Thyroid gland (tissue), 4 donors: ENCODE measurements at places on chromosomes 4 and X. TPM values are rescaled to one million over a fixed set of nuclear protein-coding genes. Genes with fewer than 3 reads are reported as not detected.
A peak's percentile ranks its signal among the peaks of the same experiment; 100 is the strongest.

The RASL11B gene
- total RNA-seq = 3.6 TPM

The JAKMIP1 gene
- 1.9 TPM for total RNA-seq

The SULT1E1 gene
- total RNA-seq = not detected

The HDAC8 gene
- 46.5 TPM for total RNA-seq

The PHF8 gene
- 30.4 TPM for total RNA-seq

The MEPE gene
- total RNA-seq = not detected

The REST gene
- 46.0 TPM for total RNA-seq

The FRAS1 gene
- total RNA-seq = 25.4 TPM

GRCh38 chr4:83109480-83110222, 4.9 kb downstream of the PLAC8 start:
- H3K4me3 ChIP-seq = peak overlapping the region; percentile 47
- H3K27ac ChIP-seq = peak overlapping the region; percentile 50
- peaks cover 3% of the 10 kb centered on the region for H3K4me1 ChIP-seq
- no peaks in the 10 kb centered on the region for H3K27me3 ChIP-seq
- no peaks in the 10 kb centered on the region for H3K36me3 ChIP-seq
- DNase-seq = peak; percentile 53

DNA sequence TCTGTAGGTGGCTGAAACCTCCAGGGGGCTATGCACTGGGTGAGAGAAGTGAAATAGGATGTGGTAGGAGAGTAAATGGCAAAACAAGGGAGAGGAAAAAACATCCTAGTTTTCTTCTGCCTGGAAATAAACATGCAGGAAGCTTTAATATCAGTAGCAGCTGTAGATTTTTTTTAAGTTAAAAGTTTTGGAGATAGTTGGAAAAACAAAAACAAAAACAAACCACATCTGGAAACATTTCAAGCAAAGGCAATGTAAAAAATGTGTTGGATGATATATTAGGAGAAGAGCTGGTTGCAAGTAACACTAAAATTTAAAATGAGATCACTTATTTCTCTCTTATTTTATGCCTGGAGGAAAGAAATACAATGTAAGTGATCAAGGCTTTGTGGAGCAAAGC, 388.0 kb downstream of the SPRY1 start:
- no peak overlapping the region for H3K27ac ChIP-seq
- no peaks in the 10 kb centered on the region for H3K27me3 ChIP-seq
- no peak overlapping the region for H3K4me3 ChIP-seq
- H3K4me1 ChIP-seq = peaks cover 4% of the 10 kb centered on the region

DNA sequence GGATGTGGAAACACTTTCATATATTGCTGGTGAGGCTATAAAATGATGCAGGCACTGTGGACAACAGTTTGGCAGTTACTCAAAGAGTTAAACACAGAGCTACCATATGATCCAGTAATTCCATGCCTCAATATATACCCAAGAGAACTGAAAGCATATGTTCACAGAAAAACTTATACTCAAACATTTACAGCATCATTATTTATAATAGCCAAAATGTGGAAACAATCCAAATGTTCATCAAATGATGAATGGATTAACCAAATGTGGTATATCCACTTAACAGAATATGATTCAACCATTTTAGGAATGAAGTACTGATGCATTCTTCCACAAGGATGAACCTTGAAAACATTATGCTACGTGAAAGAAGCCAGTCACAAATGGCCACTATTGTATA, 603.8 kb downstream of the IQCM start:
- H3K4me1 ChIP-seq = no peaks in the 10 kb centered on the region
- DNase-seq = no peak
- H3K36me3 ChIP-seq = no peaks in the 10 kb centered on the region
- no peak overlapping the region for H3K27ac ChIP-seq
- H3K4me3 ChIP-seq = no peak overlapping the region

GRCh38 chr4:7110546-7110945, 42.7 kb upstream of the GRPEL1 start:
- no peaks in the 10 kb centered on the region for H3K27me3 ChIP-seq
- DNase-seq = no peak
- peaks cover 4% of the 10 kb centered on the region for H3K4me1 ChIP-seq
- no peak overlapping the region for H3K27ac ChIP-seq

GRCh38 chr4:119626420-119626819, 2.2 kb downstream of the PDE5A start:
- H3K36me3 ChIP-seq = no peaks in the 10 kb centered on the region
- no peak overlapping the region for H3K4me3 ChIP-seq
- no peaks in the 10 kb centered on the region for H3K4me1 ChIP-seq
- DNase-seq = no peak
- H3K27ac ChIP-seq = peak overlapping the region; percentile 90

DNA sequence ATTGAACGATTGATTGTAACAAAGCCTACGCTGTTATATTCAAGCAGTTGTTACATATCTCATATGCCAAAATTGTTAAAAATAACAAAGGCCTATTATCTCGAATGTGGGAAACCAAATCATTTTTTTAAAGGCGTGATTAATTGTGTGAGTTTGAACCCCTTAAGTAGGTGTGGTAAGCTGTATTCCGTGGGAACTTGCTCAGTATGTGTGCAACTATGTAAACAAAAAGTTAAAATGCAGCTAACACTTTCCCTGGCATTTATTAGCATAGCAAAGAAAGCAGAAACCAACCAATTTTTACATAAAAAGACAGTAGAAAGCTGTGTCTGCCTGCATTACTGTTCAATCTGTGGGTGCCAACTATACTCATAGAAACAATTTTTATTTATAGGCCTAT, 166.0 kb upstream of the HAND2 start:
- H3K4me1 ChIP-seq = no peaks in the 10 kb centered on the region
- no peak for DNase-seq
- H3K27ac ChIP-seq = no peak overlapping the region
- no peak overlapping the region for H3K4me3 ChIP-seq

DNA sequence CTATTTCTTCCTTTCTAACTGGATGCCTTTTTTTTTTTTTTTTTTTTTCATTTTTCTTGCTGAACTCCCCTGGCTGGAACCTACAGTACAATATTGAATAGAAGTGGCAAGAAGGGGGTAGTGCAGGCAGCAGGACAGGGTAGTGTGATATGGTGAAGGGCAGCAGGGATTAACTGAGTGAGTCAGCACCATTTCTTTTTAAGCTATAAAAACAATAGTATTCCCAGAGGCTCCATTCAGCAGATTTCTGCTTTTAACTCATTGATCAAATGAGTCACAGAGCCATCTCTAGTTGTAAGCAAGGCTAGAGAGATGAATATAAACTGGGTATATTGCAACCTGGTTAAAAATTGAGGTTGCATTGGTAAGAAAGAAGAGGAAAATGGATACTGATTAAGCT, 53.6 kb upstream of the SETD7 start:
- no peak overlapping the region for H3K27ac ChIP-seq
- no peak for DNase-seq
- H3K4me1 ChIP-seq = no peaks in the 10 kb centered on the region
- H3K27me3 ChIP-seq = no peaks in the 10 kb centered on the region
- no peaks in the 10 kb centered on the region for H3K36me3 ChIP-seq

GRCh38 chrX:132622130-132622529, 133.3 kb upstream of the MBNL3 start:
- no peak for DNase-seq
- no peak overlapping the region for H3K27ac ChIP-seq
- H3K36me3 ChIP-seq = no peaks in the 10 kb centered on the region
- no peak overlapping the region for H3K4me3 ChIP-seq

DNA sequence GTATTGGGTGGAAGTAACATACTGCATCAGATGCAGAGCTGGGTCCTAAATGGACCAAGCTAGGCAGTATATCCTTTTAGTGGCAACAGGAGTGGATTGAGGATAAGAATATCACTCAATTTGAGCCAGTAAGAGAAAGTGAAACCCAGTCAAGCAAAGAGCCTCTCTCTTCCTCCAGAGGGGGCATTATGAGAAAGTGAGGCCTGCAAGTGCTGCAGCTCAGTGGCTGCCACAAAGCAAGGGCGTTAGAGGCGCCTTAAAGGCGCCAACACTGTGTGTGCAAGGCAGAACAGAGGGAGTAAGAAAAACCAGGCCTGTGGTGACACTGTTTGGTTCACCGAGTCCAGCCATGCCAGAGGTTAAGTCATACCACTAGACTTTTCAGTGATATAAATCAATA, 17.5 kb downstream of the STX18 start:
- no peaks in the 10 kb centered on the region for H3K36me3 ChIP-seq
- no peak overlapping the region for H3K27ac ChIP-seq
- peak; percentile 48 for DNase-seq
- H3K4me1 ChIP-seq = peaks cover 7% of the 10 kb centered on the region

- no peaks in the 10 kb centered on the region for H3K27me3 ChIP-seq
- H3K36me3 ChIP-seq = no peaks in the 10 kb centered on the region
- H3K27ac ChIP-seq = no peak overlapping the region
- H3K4me3 ChIP-seq = no peak overlapping the region
- DNase-seq = no peak
These were observed 51.0 kb upstream of the TFDP3 start for GRCh38 chrX:133269168-133269567.

- H3K27me3 ChIP-seq = no peaks in the 10 kb centered on the region
- H3K36me3 ChIP-seq = no peaks in the 10 kb centered on the region
- no peak overlapping the region for H3K4me3 ChIP-seq
- no peak overlapping the region for H3K27ac ChIP-seq
- no peak for DNase-seq
- peaks cover 14% of the 10 kb centered on the region for H3K4me1 ChIP-seq
These were observed 53.9 kb downstream of the PAPSS1 start for GRCh38 chr4:107666134-107666533.

DNA sequence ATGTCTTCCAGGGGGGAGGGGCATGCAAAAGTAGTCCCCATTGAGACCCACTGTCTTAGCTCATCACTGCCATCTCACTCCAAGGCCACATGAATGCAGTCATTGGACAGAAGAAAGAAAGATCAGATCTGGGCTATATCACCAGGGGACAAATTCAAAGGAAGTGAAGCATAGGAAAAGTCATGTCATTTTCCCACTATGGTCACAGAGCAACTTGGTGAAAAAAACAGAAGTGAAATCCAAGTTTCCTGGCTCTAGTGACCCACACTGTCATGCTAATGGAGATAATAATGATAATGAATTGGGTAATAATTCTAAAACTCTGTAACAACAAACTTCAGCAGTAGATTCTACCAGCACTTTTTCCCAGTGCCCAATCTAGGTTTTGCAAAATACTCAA, 9.9 kb downstream of the LHFPL1 start:
- no peak overlapping the region for H3K4me3 ChIP-seq
- H3K36me3 ChIP-seq = no peaks in the 10 kb centered on the region
- no peaks in the 10 kb centered on the region for H3K4me1 ChIP-seq
- H3K27ac ChIP-seq = no peak overlapping the region

DNA sequence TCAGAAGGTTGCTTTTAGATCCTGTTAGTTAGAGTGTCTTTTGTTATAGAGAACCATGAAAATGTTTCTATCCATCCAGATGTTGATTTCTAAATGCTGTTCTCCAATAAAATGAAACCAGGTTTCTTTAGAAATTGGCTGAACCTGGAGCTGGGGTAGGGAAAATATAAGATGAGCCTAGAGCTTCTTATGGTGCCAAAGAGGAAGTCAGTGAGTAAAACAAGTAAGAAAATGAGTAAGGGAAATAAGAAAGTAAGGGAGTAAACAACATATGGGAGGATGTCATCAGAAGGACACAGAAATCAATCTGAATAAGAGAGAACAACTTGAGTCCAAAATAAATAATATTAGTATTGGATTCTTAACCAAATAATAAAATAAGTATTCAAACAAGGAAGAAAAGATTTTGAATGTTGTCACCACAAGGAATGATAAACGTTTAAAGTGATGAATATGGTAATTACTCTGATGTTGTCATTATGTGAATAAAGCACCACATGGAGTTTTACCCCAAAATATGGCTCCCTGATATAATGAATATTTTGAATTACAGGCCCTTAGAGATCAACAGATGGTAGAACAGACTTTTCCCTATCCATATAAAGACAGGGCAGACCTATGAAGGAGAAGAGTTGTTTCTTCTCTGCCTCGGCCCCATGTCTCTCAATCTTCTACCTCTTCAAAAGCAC, 506.1 kb downstream of the IL15 start:
- no peak overlapping the region for H3K4me3 ChIP-seq
- H3K27ac ChIP-seq = no peak overlapping the region
- no peaks in the 10 kb centered on the region for H3K27me3 ChIP-seq
- H3K36me3 ChIP-seq = no peaks in the 10 kb centered on the region

- H3K4me3 ChIP-seq = no peak overlapping the region
- no peaks in the 10 kb centered on the region for H3K27me3 ChIP-seq
- no peak for DNase-seq
- H3K4me1 ChIP-seq = no peaks in the 10 kb centered on the region
These were observed 16.7 kb upstream of the ACOT9 start for GRCh38 chrX:23759821-23760220.

DNA sequence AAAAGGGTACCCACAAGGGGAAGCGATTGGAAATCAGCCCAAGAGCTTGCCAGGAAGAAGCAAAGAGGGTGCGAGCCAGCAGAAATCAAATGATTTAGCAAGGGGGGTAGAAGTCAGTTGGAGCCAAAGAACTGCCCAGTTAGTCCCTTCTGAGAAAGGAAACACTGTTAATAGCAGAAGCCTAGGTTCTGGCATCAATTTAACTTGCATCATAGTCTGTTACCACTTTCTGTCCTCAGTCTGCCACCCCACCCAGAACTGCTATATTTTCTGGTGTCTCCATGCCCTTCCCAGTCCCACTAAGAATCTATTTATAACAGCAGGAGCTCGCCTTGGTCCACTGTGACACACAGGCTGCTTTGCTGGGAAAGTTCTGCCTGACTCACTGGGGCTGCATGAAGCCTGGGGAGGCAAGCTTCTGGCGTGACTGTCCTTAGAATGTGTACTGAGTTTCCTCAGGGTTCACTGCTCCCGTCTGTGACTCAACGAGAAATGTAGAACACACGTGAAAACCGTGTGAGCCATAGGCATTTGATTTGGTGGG, 157.8 kb upstream of the TTC29 start:
- H3K27ac ChIP-seq = peak overlapping the region; percentile 89
- H3K4me3 ChIP-seq = no peak overlapping the region
- DNase-seq = peak; percentile 77
- H3K36me3 ChIP-seq = no peaks in the 10 kb centered on the region
- H3K27me3 ChIP-seq = no peaks in the 10 kb centered on the region

- peaks cover 21% of the 10 kb centered on the region for H3K4me1 ChIP-seq
- H3K4me3 ChIP-seq = no peak overlapping the region
- no peaks in the 10 kb centered on the region for H3K27me3 ChIP-seq
- no peak for DNase-seq
- H3K27ac ChIP-seq = no peak overlapping the region
These were observed 170.1 kb downstream of the AFAP1 start for GRCh38 chr4:7769396-7770223.

DNA sequence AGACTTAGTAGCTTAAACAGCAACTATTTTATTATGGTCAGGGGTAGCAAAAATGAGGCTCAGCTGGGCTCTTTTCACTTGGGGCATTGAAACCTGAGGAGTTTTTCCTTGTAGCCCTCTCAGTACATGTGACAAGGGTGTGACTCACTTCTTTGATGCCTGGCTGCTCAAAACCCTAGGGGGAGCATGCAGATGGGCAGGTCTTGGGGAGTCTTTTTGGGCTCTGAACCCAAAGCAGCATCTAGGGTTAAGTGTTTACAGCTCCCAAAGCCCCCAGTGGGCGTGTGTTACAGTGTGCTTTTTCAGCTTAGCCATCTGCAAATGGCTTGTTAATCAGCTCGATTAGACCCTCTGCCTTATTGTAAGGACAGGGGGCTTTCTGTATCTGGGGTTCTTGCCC, 1752.7 kb downstream of the PCDH7 start:
- no peak for DNase-seq
- no peaks in the 10 kb centered on the region for H3K36me3 ChIP-seq
- H3K27ac ChIP-seq = no peak overlapping the region
- no peak overlapping the region for H3K4me3 ChIP-seq
- H3K4me1 ChIP-seq = no peaks in the 10 kb centered on the region
- no peaks in the 10 kb centered on the region for H3K27me3 ChIP-seq
